ENCODE measurements at places on chromosomes 6 and 20.

DNA sequence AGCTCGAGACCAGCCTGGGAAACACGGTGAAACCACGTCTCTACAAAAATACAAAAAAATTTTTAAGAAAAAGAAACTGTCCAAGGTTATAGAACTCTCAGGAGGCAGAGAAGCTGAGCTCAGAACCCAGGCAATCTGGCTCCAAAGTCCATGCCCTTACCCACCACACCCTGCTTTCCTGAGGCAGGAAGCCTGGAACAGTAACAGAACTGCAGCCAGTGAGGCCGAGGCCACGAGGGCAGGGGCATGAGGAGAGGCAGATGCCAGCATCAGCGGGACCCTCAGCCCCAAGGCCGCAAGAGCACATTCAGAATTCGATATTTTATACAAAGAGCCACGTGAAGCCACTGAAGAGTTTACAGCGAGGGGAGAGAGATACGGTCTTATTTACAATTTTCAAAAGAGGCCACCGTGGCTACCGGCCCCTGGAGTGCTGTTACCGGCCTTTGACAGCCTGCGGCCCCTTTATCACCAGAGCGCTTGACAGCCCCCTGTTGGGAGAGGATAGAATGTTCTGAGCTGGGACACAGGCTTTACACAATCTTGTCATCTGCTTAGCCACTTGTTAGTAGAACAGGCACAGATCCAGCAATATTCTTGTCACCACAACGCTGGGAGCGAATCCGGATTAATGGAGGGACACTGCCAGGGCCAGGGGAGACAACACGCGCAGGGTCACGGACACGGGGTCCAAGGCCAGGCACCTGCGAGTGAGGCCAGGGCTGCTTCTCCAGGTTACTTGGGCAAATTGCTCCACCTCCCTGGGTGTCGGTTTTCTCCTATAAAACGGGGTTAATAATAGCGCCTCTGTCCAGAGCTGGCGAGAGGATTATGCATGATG, 5.6 kb downstream of the SPATA2 start:
- DNase-seq: no peak

DNA sequence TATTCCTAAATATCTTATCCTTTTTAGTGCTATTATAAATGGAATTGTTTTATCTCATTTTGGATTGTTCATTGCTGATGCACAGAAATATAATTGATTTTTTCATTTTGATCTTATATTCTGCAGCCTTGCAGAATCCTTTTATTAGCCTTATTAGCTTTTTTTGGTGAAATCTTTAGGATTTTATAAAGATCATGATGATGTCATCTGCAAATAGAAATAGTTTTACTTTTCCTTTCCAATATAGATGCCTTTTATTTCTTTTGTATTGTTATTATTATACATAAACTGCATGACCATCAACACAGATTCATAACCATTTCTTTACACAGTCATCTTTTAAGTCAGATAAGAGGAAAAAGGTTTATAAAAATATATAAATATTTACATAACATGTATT, 16.9 kb upstream of the PSMF1 start:
- no peak for DNase-seq

- no peak for DNase-seq
Observed at GRCh38 chr20:47318027-47318585, 38.4 kb downstream of the ZMYND8 start.

GRCh38 chr20:38117635-38118034, 47.4 kb downstream of the TGM2 start:
- no peak for DNase-seq

GRCh38 chr6:152209211-152209610, 401.7 kb downstream of the ESR1 start:
- no peak for DNase-seq

DNA sequence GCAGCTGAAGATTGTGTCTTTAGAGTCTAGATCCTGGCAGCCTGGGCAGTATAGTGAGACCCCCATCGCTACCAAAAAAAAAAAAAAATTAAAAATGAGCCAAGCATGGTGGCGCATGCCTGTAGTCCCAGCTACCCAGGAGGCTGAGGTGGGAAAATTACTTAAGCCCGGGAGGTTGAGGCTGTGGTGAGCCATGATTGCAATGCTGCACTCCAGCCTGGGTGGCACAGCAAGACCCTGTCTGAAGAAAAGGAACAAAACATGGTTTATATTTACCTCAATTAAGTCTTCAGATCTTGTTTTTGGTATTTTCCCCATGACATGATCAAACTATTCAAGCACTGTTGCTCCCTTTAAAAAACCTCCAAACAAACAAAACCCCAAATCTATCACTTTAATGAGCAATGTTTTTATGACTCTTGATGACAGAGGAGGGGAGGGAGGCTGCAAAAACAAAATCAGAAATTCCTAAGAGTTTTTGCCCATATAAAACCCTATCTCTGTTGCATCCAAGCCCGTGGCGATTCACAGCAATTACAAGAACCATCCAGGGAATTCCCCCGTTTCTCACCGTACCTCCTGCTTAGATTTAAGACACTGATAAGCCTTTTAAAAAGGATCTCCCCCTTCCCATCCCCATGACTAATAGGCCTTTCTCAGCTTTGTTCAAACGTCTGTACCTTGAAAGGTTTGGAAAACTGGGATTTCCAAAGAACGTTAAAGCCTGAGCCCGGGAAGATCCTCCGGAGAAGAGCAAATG, 259.9 kb downstream of the BMP7 start:
- no peak for DNase-seq

GRCh38 chr20:13274275-13274861, 53.3 kb downstream of the ISM1 start:
- no peak for DNase-seq

DNA sequence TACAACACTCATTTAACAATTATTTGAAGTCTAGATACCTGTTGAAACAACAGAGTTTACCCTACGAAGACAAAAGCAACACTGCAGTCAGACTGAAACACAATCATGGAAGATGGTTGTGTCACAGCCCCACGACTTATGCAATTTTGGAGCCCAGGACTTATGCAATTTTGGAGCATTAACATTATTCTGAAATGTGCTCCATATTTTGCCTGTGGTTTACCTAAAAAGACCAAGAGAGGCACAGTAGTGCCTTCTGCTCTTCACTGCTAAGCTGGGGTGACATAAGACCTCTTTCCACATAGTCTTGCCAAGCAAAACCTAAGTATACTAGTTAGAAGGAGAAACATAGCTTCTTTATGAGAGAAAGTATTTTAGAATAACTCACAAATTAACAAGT, 216.5 kb downstream of the PTPRK start:
- DNase-seq: no peak

- DNase-seq: no peak
Observed at GRCh38 chr6:40568062-40568708, 19.0 kb downstream of the LRFN2 start.

- DNase-seq: no peak
Observed at GRCh38 chr6:155154158-155154830, 109.5 kb upstream of the CLDN20 start.

- no peak for DNase-seq
Observed at GRCh38 chr6:25023781-25024180, 88.0 kb upstream of the RIPOR2 start.

DNA sequence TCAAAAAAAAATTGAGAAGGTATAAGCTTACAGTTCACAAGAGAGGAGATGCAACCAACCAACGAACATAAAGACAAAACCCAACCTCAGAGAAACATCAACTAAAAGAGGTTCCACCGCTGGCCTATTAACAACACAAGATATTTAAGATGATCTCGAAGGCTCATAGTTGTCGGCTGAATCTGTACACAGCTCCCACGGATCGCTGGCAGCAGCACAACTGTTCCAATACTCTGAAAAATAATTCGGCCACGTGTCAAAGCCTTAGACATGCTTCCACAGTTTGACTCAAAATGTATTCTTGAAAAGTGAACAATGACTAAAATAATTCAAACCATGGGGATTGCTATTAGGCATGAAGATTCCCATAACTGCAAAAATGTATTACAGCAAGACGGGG, 13.7 kb downstream of the EXOC2 start:
- no peak for DNase-seq

GRCh38 chr6:159100395-159101182, 55.8 kb upstream of the TAGAP start:
- no peak for DNase-seq

- DNase-seq: no peak
Observed at GRCh38 chr20:41180599-41181333, 43.4 kb downstream of the PLCG1 start.

DNA sequence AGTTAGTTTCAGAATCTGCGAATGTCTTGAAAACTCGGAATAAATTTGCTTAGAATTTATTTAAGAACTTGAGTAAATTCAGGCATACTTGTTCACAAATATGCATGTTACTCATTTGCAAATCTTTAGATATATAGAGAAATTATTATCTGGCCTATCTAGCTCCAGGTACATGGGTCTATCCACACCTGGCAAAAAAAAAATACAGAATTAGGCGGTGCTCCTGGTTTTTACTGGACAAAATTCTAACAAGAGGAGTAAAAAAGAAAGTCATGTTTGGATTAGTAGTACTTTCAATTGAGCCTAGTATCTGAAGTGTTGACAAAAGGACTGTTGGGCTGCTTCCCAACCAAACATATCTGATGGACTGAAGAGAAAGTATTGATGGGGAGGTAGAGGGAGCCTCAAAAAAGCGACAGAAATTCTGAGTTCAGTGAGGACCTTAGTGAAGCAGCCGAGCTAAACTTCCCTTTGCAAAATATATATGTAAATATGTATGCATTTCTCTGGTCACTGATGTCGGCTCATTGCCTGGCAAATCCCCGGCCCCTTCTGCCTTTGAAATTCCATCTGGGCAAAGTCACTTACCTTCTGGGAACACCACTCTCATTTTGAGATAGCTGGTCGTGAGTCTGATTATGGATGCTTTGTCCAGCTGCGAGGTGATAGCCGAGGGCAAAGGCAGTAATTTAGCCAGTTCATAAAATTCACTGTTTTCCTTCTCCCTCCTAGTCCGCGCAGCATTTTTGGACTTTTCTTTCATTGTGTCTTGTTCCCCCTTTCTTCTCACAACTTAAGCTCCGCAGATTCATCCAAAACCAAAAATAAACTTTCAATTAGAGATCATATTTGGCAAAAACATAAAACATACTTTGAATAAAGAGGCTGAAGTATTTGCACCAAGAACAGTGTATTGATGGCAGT, 1.8 kb downstream of the SIM1 start:
- no peak for DNase-seq

DNA sequence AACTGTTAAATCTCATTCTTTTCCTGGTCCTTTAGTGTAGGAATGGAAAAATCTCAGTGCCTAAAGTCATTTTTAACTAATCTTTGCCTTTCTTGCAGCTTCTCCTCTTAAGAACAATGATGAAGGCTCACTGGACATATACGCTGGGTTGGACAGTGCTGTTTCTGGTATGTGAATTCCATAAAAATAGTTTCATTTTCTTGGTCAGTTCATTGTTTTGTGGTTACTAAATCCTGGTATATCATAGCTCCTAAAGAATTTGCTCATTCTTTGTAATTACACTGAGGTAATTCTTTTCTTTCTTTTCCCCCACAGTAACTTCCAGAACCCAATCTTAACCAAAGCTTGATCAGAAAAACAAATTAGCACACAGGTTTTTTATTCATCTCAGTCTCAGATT, 23.4 kb downstream of the CASP8AP2 start:
- DNase-seq: no peak
